Left kidney (tissue), 8 donors: ENCODE measurements at places on chromosomes 3 and 15. TPM values are rescaled to one million over a fixed set of nuclear protein-coding genes. Genes with fewer than 3 reads are reported as not detected.

- DNase-seq, result no peak
Measured at GRCh38 chr3:111769992-111770352, 89.1 kb upstream of the PHLDB2 start.

GRCh38 chr15:34700891-34701427 lies 53.8 kb downstream of the GJD2 start:
- no peak for DNase-seq

DNA sequence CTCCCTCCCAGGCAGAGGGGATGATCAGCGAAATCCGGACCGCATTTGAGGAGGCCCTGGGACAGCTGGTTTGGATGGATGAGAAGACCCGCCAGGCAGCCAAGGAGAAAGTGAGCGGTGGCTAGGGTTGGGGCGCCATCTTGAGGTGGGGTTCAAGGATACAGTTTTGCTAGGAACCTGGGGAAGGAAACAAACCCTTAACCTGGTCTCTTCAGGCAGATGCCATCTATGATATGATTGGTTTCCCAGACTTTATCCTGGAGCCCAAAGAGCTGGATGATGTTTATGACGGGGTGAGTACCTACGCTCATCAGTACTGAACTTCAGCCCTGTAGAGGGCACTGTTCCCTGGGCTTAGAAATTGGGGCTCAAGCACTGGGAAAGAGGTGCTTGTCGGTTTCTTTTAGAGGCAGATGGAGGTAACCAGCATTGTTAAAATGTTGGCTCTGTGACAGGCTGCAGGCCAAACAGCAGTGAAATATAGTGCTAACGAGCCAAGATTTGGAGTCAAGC lies 9.6 kb upstream of the PSMD2 start:
- no peak for DNase-seq

DNA sequence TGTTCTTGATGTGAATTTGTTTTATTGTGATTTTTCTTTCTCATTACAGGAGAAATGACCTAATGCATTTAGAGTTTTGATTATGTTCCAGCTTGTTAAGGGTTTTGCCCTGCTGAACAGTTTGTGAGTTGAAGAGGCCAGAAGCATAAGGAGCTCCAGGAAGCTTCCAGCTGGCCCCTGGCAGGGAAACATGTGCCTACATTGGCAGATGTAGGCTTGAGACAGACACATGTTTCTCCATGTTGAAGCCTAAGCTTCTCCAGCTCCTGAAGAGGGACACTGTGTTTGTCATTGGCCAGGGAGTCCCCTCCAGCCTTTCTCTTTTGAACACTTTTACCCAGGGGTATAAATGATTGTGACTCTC lies 88.4 kb downstream of the ASB7 start:
- no peak for DNase-seq

The DUOXA1 gene
- polyA plus RNA-seq, result 0.23 TPM

The CFAP91 gene
- polyA plus RNA-seq, result 35.7 TPM
